ENCODE measurements at places on chromosomes 5 and 9.
A peak's percentile ranks its signal among the peaks of the same experiment; 100 is the strongest.

DNA sequence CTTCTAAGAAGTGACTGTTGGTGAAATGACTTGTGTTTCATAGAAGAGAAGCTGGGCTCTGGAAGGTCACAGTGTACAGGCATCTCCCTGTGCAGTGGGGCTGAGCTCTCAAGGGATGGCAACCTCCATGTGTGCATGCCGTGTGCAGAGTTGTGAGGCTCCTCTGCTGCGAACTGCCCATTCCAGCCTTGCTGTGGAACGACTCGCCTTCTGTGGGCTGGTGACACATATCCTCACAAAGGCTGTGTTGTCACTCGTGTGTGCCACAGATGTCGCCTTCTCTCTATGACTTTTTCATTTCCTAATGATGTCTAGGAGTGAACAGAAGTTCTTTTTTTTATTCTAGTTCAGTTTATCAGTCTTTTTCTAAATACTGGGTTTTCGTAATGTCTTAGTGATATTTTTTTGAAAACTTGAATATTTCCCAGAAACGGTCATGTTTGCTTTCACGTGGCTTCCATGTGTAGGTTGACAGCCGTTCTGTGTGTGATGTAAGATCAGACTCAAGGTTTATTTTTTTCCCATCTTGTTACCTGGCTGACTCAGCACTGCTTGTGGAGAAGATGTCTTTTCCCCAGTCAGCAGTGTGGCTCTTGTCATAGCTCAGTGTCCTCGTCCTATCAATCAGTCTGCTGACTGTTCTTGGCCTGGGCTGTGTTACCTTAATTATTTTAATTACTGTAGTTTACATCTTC is 57.3 kb upstream of the CACNA1B start:
- DNase-seq, result no peak

GRCh38 chr5:112283943-112284929 is 134.8 kb downstream of the EPB41L4A start:
- DNase-seq, result no peak

- no peak for DNase-seq
Measured at GRCh38 chr5:167587772-167588437, 703.5 kb upstream of the WWC1 start.

DNA sequence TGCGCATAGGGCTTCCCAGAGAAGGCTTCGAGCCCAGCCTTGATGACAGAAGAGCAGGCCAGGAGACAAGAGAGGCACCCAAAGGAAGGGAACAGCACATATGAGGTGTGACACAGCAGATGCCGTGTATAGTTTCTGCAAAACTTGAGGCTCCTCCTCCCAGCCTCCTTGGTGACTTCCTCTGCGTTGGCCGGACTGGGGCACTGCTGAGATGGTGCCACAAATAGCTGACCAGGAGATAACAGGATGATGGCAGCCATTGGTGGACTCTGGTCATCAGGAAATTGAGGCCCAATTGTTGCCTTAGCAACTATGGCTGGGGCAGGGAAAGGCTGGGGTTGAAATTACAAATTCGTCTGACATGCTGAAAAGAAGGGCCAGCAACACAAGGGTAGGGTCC is 4.8 kb upstream of the ZNF79 start:
- no peak for DNase-seq

DNA sequence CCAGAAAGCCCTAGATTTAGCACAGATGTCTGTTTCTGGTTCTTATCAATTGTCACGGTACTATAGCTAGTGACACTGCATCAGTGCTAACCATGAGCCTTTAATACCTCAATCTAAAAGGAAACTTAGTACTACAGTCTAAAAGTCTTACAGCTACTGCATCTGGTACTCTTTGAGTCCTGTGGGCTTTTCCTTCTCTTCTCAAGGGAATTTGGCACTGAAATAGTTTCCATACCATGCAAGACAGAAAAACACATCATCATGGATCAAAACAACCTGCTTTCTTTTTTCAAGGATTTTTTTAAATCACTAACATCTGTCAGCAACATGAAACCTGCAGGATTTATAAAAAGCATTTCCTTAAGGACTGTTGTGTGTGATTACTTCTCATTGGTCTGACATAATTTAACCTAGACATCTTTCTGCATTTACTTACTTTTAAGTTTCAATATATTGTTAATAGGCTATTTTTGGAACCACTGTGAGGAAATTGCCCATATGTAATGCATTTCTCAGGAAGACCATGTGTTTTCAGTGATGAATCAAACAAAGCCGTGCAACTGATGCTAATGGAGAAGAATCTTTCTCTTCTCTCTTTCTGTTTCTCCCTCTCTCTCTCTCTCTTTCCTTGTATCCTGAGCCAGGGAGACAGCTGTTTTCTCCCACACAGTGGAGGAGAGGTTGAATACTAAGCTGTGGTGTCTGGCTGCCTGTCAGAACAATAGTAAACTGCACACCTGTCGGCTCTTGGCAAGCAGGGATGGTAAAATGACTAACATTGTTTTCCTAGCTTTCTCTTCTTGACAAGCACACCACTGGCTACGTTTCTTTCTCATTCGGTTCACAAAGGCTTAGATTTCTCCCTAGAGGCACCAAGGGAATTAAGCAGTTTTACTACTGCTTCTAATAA is 273.4 kb downstream of the CSNK1G3 start:
- DNase-seq, result no peak

DNA sequence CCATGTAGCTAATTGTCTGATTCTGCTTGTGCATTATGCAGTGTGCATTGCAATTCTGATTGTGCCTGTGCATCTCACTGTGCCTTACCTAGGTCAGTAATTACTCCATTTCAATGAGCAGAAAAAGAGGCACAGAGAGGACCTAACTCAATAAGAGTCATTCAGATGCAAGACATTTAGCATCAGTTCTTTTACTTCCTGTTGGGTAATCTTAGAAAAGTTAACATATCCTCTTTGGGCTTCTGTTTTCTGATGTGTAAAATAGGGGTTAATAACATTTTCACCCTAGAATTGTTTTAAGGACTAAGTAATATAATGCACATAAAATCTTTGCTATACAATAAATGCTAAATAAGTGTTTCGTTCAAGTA is 7.0 kb upstream of the DCTN4 start:
- DNase-seq, result no peak

DNA sequence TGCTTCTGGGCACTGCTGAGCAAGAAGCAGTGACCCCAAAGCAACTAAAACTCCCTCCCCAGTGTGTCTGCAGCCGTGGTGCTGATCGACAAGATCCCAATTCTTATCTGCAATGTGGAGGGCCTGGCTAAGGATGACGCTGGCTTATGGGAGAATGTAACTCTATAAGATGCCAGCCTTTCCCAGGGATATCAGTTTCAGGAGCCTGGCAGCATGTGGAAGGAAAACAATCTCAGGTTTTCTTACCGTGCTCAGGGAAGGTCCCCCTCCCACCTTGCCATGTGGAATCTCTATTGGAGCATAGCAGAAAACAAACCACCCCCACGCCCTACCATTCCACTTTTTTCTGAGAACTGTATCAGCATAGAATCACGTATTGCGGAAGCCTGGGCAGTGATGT is 87.7 kb upstream of the PTPN3 start:
- no peak for DNase-seq

DNA sequence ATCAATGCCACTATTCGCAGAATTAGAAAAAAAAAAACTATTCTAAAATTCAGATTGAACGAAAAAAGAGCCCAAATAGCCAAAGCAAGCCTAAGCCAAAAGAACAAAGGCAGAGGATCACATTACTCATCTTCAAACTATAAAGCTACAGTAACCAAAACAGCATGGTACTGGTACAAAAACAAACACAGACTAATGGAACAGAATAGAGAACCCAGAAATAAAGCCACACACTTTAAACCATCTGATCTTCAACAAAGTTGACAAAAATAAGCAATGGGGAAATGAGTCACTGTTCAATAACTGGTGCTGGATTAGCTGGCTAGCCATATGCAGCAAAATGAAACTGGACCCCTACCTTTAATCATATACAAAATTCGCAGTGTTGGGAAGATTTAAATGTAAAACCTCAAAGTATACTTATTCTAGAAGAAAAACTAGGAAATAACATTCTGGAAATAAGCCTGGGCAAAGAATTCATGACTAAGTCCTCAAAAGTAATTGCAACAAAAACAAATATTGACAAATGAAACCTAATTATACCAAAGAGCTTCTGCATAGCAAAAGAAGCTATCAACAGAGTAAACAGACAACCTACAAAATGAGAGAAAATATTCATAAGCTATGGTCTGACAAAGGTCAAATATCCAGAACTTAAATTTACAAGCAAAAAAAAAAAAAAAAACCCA is 153.7 kb downstream of the NDUFS4 start:
- DNase-seq, result no peak

DNA sequence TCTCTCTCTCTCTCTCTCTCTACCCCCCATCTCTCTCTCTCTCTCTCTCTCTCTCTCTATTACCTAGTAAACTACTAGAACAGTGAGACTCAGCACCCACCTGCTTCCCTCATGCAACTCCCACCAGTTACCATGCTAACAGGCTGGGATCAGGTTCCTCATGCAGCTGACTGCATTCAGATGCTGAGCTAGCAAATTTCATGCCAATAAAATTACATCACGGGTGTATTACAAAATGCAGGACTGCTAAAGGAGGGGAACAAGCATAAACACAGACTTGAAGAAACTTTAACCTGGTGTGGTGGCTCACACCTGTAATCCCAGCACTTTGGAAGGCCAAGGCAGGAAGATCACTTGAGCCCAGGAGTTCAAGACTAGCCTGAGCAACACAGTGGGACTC is 76.0 kb downstream of the CEMIP2 start:
- DNase-seq, result no peak

GRCh38 chr9:135802876-135803419 is 101.0 kb downstream of the KCNT1 start:
- DNase-seq, result no peak

DNA sequence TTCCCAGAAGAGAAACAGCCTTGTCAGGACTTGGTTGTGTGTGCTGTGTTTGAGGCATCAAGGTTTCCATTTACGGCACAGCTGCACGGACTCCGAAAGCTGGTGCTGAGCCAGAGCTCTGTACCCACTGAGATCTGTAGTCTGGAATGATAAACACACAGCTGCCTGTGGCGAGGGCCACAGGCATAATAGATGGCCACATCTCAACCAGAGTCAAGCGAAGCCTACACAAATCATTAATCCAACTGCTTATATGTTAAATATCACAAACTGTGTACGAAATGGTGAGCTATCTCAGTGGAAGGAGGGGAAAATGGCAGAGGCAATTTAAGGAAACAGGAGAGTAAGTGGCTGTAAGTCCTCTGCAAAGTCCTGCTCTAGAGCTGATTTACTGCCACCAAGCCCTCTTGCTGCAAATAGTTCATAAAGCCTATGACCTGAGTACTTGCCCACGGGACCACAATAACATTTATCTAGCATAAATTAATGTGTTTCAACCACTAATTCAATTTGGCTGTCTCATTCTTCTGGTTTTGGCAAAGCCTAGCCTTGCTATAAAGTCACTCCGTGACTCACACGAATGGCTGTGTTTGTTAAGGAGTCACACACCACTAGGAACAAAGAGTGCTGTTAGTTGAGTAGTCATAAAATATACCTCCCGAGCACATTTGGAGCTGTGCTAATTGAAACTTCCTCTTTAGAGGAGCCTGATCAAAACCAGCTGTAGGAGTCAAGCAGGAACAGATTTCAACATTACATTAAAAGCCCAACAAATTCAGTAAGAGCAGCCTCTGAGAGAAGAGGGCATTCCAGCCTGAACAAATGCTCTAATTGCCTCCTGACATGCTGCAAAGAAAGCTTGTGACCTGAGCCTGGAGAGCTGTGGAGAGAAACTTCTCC is 738.6 kb upstream of the ZNF608 start:
- DNase-seq, result no peak

- DNase-seq, result no peak
Measured at GRCh38 chr9:126722922-126723806, 81.7 kb upstream of the ZBTB43 start.

DNA sequence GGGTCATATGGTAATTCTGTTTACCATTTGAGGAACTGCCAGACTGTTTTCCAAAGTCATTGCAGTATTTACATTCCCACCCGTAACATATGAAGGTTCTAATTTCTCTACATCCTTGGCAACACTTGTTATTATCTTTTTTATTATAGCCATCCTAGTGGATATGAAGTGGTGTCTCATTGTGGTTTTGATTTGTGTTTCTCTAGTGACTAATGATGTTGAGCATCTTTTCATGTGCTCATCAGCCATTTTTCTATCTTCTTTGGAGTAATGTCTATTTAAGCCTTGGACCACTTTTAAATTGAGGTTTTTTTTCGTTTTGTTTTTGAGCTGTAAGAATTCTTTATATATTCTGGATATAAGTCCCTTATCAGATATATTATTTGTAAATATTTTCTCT is 132.8 kb upstream of the RUSC2 start:
- DNase-seq, result no peak

GRCh38 chr9:123027517-123027916 is 6.0 kb upstream of the GPR21 start:
- no peak for DNase-seq

DNA sequence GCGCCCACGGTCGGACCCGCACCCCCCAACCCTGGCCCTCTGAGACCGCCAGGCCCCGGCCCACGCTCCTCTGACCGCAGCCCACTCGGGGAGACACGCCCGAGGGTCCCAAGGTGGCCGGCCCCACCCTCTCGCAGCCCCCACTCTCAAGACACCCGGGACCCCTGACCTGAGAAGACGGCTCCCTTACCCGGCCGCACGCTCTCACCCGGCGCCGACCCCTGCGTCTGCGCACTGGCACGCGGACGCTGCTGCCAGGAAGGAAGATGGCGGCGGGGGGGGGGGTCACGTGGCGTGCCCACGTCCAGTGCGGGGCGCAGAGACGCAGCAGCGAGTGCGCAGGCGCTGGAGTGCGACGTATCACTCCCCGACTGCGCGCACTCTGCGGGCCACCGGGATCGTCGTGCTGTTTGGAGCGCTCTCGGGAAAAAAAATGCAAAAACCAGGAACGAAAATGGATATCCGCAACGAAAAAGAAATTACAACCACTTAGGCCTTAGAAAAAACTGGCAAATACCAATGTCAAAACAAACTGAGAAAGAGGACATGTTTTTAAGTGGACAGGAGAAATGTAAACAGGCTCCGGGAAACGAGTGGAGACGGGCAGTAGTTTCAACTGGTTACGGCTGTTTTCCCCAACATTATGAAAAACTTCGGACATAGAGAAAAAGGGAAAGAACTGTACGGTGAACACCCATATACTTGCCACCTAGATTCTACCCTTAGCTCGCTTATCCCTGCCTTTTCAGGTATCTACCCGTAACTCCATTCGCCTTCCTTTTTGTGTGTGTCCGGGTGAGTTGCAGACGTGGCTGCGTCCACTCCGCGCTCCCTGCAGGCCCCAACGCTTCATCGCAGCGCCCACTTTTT is at the start of gene MRPL36:
Gene MRPL36, minus strand, starts transcription at position 236 of the 870 bp plus-strand sequence. CDS start 902 bp downstream, outside the sequence.
- peak; percentile 64 for DNase-seq

Data from GM12864 (cell line).